ENCODE measurements at places on chromosomes 16 and 17.

DNA sequence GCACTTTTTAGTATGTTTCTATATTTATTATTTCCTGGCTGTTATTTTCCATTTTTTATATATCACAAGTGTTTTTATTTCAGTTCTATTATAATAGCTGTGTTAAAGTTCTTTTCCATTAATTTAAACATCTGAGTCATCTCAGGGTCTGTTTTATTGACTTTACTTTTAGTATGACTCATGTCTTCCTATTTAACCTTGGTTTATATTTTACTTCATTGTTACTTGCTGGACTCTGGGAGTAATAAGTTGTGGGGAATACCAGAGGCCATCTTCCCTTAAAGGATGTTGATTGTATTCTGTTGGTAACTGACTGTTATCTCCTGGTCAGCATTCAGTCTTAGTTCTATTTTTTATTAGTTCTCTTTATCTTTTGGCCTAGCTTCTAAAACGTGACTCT lies 1508.2 kb downstream of the CDH11 start:
- DNase-seq = peak; percentile 44

DNA sequence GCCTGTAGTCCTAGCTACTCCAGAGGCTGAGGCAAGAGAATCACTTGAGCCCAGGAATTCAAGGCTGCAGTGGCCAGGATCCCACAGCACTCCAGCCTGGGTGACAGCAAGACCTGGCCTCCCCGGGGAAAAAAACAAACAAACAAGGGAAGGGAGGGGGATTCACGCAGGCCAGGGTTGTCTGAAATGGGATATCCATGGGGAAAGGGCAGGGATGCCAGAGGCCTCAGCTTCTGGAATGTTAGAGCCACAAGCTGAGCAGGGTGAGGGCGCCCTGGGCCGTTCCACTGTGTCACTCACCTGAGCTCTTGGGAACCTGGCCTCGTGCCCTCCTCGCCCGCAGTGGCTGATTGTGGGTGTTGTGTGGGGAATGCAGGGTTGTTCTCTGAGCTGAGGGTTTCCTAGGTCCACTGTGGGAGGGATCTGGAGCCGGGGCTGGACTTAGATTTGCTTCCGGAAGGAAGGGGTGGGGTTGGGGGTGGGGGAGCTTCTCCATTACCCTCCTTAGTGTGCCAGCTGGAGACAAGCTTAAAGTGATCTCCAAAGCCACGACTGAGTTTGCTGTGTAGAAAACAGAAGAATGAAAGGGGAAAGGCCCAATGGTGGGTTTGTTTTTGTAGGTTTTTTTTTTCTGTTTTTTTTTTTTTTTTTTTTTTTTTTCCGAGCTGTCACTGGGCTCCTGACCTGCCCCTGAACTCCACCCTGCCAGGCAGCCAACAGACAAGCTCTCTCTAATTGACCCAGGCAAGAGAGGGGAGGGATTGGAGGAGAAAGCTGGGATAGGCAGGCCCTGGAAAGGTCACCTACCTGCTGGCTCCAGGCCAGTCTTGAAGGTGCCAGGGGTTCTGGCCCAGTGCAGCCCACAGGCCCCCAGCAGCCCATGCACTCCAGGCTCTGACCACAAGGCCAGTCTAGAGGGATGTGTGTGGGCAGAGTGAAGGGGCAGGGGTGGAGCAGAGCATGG lies at the start of gene SULT1A1:
Gene SULT1A1 (minus strand): TSS at position 414 of the 964 bp plus-strand sequence. CDS start 1,189 bp downstream, outside the sequence.
- peak; percentile 72 for DNase-seq

DNA sequence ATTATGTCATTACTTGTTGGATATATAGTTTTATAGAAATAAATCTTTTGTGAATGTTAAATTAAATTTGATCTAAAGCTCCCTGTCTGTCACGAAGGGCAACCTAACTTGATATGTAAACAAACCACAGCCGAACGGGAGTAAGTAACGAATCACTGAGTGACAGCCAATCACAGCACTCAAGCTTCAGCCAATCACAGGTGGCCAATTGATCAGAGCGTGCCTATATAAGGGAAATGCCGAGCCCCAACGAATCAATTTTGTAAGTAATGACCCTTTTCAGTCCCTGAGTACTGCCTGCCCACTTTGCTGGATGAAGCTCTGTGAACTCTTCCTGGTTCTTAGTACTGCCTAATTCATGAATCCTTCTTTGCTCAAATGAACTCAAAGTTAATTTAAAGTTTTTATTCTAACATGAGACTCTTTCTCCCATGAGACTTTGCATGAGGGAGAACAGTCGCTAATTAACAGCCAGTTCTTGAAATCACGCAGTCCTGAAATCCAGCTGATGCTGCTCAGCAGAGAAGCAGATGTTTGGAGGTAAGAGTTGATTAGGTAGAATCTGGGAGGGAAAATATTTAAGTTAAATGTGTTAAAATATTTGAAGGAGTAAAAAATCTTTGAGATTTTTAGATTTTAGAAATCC lies 302.2 kb downstream of the CNTNAP4 start:
- DNase-seq = no peak

GRCh38 chr16:78551487-78552085 lies 452.1 kb downstream of the WWOX start:
- no peak for DNase-seq

DNA sequence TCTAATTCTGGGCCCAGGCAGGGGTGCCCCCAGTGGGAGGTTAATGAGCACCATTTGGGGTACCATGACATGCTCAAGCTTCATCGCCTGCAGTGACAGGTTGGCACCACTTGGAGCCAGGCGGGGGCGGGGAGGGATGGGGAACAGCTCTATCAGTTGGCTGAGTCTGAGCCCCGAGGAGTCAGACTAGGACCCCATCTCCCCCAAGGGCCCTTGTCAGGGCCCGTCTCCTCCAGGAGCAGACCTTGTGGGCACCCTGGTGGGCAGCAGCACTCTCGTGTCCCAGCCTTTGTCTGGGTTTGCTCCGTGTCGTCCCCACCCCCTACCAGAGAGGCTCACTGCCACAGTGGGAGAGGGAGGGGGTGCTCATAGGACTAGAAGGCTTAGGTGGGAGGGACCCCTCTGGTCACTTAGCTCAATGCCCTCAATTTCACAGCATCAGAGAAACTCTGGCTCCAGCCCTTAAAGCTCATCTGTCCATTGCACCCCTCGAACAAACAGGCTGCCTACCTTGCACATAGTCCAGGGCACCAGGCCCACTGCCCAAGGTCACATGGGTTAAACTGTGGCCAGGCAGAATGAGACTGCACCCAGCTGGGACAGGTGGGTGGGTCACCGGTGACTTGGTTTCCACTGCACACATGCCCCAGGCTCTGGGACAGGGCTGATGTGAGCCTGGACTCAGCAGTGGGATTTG lies 4.1 kb downstream of the PPP1R9B start:
- no peak for DNase-seq

GRCh38 chr16:80914379-80915078 lies 92.2 kb downstream of the CMC2 start:
- no peak for DNase-seq

GRCh38 chr16:1145383-1146100 lies 7.4 kb upstream of the CACNA1H start:
- no peak for DNase-seq

DNA sequence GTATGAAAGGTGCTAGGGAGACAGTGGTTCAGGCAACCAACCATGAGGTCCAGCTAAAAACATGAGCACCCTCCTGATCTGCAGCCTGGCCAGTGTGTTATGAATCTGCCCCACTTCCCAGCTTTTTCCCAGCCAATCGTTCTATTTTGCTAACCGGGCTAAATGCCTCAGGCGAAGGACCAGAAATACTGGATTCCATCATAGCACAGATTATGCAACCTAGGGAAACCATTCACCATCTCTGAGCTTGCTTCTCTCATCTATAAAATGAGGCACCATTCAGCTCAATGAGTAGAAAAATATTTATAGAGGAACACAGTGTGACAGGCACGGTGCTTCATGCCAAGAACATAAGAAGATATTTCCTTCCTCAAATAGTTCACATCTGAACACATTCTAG lies 45.2 kb upstream of the NUDT7 start:
- no peak for DNase-seq

GRCh38 chr17:16328997-16329396 lies 24.3 kb downstream of the CENPV start:
- peak; percentile 21 for DNase-seq

GRCh38 chr16:82655072-82655714 lies 28.4 kb downstream of the CDH13 start:
- peak; percentile 75 for DNase-seq

DNA sequence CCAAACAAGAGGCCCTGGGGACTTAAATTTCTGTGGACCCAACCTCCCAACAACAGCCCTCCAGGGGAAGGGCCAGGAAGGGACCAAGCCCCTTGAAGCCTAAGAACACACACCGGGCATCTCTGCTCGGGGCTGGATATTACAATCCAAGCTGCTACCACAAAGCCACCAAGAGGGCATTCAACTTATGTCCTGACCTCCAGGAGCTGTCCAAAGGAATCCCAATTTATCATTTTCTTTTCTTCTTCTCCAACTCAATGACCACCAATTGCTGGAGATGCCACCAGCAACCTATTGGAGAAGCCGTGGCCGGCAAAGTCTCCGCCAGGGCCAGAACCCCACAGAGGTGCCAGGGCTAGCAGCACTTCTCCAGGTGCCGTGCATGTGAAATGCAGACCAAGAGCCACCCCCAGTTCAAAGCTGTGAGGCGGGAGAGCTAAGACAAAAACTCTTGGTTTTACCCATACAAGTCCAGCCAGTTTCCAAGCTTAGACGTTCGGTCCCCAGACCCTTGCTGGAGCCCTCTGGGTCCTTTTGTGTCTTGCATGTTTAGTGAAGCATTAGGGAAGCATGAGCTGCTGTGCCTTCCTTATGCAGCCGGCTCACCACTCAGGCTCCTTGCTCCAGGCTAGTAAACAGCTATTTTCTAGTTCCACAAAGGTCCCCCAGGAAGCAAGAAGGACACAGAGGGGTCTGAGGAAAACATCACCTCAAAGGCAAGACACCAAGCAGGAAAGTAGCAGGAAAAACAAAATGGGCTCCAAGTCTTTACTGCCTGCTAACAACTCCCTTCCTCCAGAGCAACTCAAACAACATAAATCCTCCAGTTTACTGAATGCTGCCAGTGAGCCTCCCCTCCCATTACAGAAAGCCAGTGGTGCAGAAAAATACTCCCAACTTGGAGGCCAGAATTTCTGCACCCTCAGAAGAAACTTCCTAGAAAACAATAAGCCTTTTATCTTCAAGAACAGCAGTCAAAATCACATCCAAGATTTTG lies 3.2 kb downstream of the PITPNA start:
- DNase-seq = no peak

DNA sequence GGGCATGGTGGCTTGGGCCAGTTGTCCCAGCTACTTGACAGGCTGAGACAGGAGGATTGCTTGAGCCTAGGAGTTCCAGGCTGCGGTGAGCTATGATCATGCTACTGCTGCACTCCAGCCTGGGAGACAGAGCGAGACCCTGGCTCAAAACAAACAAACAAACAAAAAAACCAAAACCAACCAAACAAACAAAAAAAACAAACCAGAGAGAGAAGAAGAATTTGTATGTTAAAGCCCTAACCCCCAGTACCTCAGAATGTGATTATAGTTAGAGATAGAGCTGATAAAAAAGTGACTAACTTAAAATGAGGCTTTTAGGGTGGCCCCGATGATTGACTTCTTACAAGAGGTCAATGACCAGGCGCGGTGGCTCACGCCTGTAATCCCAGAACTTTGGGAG lies 1.7 kb upstream of the MMP25 start:
- DNase-seq = no peak

DNA sequence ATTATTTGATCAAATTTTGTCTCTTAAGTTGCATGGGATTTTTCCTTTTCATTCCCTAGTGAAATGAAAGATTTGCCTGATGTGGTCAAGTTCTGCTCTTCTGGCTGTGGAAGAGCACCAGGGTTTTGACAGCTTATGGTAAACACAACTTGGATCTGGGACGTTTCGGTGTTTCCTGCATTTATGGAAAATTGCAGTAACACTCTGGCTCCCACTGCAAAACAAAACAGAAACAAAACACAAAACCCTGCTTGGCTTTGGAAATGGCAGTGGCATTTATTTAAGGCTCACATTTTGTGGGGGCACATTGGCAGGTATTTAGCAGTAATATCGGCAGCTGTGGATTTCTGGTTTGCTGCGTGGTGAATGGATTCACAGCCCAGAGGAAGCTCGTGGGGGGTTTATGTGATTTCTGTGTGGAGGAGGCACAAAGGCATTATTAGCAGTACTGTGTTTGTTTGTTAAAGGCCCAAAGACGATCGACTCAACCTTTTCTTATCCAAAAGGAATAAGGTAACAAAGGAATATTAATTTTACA lies 377.8 kb downstream of the SNX29 start:
- no peak for DNase-seq

DNA sequence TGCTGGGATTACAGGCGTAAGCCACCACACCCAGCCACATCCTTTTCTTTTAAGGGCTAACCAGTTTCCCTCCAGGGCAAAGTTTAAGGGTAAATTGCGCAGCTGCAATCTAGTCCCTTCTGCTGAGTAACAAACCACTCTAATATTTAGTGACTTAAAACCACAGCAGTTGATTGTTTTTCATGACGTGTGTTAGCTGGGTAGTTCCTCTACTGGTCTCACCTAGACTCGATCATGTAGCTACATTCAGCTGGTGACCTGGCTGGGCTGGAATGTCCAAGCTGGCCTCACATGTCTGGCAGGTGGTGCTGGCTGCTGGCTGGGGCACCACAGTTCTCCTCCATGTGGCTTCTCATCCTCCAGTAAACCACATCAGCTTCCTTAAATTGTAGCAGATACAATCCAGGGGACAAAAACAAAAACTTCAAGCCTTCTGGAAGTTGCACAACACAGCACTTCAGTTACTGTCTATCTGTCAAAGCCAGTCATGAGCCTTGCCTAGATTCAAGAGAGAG lies 75.5 kb downstream of the GPRC5B start:
- peak; percentile 71 for DNase-seq

GRCh38 chr17:48671697-48672171 lies 45.6 kb upstream of the HOXB9 start:
- peak; percentile 79 for DNase-seq

- DNase-seq = no peak
Measured at GRCh38 chr16:49489686-49490320, 116.2 kb downstream of the C16orf78 start.

GRCh38 chr16:31420037-31420436 lies 8.1 kb downstream of the COX6A2 start:
- DNase-seq = no peak

DNA sequence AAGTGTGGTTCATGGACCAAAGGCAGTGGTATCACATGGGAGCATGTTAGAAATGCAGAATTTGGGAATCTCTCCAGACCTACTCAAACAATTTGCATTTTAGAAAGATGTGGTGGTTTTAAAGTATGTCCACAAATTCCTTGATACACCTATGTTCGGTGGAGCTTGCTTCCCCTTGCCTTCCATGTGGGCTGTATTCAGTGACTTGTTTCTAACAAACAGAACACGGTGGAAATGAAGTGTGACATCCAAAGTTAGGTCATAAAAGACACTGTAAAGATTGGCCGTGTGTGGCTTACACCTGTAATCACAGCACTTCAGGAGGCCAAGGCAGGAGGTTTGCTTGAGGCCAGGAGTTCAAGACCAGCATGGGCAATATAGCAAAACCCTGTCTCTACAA lies 16.7 kb downstream of the COQ7 start:
- DNase-seq = no peak

- DNase-seq = peak; percentile 98
Measured at GRCh38 chr17:38900978-38901656, 24.3 kb upstream of the LASP1NB start.

GRCh38 chr17:35540589-35541404 lies 3.3 kb upstream of the SLFN12L start:
- peak; percentile 50 for DNase-seq

GRCh38 chr17:34637548-34638525 lies 58.5 kb downstream of the TMEM132E start:
- peak; percentile 76 for DNase-seq

GRCh38 chr16:7304279-7304678 lies 28.4 kb upstream of the RBFOX1 start:
- DNase-seq = no peak
